ENCODE measurements at places on chromosomes 7 and 10.

- no peak for DNase-seq
Measured at GRCh38 chr7:71485586-71485985, 353.6 kb downstream of the GALNT17 start.

DNA sequence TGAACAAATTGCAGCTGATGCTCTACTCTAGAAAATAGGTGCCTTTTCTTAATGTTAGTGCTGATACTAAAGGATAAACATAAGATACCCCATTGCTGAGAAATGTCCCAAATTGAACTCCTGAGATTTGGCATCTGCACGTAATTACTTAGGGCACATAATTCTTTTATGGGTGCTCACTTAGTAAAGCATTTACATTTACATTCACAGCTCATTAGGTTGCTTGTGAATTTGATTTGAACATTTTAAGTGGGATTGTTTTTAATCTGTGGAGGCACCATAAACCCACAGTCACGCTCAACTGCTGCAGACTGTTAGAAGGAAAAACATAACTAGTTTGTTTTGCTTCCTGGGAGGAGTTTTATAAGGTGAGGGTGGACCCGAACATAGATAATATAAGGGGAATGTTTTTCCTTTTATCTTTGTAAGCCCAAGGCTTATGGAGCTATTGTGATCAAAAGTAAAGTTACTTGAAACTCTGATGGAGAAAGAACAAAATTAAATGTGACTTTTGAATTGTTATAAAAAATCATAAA lies 560.8 kb downstream of the REEP3 start:
- DNase-seq: no peak

GRCh38 chr7:32779167-32779566 lies 112.4 kb downstream of the KBTBD2 start:
- no peak for DNase-seq

- no peak for DNase-seq
Measured at GRCh38 chr10:133186416-133187090, 26.5 kb downstream of the KNDC1 start.

GRCh38 chr7:231858-232246 lies 39.5 kb downstream of the FAM20C start:
- DNase-seq: no peak

GRCh38 chr7:151813445-151813844 lies 63.5 kb downstream of the PRKAG2 start:
- no peak for DNase-seq

- no peak for DNase-seq
Measured at GRCh38 chr10:77649333-77650331, 12.0 kb upstream of the KCNMA1 start.

DNA sequence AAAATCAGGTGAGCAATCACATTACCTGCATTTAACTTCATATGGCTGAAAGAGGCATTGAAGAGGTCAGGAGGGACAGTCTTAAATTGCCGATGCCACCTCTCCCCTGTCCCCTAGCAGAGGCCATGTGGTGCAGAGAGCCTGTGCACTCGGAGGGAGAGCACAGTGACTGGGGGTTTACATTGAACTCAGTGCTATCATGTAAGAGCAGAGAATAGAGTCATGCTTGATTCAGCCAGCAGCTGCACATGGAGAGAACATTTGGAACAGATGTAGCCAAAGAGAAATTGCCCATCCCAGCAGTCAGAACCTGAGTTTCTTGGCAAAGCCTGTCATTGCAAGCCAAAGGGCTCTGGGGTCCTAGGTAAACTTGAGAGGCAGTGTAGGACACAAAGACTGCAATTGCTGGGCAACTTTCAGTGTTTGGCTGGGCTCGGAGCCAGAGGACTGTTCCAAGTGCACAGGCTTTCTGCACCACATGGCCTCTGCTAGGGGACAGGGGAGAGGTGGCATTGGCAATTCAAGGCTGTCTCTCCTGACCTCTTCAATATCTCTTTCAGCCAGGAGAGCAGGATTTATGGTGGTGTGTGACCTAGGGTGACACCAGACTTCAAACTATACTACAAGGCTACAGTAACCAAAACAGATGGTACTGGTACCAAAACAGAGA lies 267.1 kb downstream of the REEP3 start:
- no peak for DNase-seq

- no peak for DNase-seq
Measured at GRCh38 chr7:151869455-151869854, 7.5 kb downstream of the PRKAG2 start.

GRCh38 chr7:51146816-51147586 lies 169.6 kb downstream of the COBL start:
- DNase-seq: no peak

- DNase-seq: no peak
Measured at GRCh38 chr10:21021843-21022594, 124.9 kb upstream of the NEBL start.

DNA sequence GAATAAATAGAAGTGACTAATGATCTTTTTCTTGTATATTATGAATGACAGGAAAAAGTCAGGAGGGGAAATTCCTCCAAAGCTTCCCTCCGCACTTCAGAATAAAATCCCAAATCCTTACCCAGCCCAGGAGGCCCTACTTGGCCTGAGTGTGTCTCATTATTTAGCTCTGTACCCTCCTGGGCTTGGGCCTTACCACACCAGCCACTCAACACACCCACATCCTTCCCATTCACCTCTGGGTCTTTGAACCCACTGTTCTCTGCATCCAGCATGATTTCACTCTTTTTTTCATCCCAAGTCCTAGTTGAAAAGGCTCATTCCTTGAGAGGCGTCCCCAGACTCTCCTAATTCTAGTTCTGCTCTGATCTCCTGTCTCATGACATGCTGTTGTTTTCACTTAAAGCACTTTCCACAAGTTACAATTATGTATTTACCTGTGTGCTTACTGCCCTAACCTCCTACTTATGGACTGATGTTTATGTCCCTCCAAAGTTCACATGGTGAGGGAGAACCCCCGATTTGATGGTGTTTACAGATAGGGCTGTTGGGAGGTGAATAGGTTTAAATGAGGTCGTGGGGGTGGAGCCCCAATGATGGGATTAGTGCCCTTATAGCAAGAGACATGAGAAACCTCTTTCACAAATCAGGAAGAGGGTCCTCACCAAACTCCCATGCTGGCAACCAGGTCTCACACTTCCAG lies 6.4 kb downstream of the NOD1 start:
- DNase-seq: no peak

DNA sequence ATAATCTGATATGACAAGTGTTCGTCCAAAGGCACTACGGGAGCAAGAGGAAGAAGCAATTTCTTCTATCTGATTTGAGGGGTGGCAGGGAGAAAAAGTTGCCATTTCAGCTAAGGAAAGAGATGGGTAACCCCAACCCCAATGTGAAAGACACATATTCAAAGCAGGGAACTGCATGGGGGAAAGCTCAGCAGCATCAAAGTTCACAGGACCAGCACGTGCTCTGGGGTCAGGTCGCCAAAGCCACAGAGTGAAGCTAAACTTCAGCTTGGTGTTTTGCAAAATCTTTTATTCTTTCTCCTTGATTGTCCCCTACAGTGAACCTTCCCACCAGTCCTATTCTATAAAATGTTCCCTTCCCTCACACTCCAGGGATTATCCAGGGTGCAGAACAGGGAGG lies 112.8 kb upstream of the PPP2R2D start:
- DNase-seq: no peak

DNA sequence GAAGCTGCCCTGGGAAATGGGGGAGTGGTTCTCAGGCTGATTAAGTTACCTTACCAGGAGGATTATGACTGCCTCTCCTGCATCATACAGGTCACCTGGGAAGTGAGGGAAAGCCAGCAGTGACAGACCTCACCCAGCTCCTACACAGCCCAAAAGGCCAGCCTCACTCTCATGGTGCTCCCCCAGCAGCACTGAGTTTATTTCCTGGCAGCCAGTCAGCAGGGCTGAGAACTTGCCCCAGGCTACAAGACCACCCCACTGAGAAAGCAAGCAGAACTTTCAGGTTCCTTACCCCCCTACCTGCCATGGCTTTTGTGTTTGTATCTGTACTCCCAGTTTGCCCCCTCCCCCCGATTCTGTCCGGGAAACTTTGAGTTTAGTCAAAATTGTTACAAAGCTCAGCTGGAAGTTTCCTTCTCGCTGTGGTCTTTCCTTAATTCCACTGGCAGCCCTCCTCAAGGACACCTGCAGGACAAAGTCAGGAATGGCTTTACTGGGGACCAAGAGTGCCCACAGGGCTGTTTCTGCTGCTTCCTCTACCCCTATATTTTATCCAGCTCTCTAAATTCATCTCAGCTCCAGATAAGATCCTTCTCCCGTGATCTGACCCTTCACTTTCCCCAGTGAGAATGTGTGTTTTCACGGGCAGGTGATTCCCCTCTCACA lies 649.8 kb upstream of the MBL2 start:
- DNase-seq: no peak

GRCh38 chr7:37430640-37431039 lies 18.0 kb downstream of the ELMO1 start:
- no peak for DNase-seq

- DNase-seq: no peak
Measured at GRCh38 chr10:13706604-13707003, 119.8 kb downstream of the PRPF18 start.

DNA sequence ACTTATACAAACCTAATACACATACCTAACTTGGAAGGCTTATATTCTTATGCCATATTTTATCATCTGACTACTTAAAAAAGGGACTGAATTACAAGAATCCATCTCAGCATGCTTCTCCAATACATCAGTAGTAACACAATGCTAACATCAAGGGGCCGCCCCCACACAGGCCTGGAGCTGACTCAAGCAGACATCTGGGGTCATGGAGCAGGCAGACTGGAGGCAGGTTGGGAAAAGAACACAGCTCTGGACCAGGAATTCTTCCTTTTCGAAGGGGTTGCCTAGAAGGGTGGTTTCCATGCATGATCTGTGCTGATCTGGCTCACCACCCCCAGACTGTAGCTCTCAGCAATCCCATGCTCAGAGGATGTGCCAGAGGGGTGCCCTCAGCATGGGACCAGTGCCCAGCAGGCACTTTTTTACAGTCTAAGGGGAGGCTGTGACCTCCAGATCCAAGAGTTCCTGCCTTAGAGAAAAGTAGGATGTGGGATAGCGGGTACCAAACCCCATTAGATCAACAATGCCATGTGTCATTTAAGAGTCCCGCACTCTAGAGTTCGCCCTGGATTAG lies 26.1 kb upstream of the DUSP5 start:
- no peak for DNase-seq

GRCh38 chr7:100016215-100016901 lies 962 bp downstream of the ZKSCAN1 start:
- no peak for DNase-seq

DNA sequence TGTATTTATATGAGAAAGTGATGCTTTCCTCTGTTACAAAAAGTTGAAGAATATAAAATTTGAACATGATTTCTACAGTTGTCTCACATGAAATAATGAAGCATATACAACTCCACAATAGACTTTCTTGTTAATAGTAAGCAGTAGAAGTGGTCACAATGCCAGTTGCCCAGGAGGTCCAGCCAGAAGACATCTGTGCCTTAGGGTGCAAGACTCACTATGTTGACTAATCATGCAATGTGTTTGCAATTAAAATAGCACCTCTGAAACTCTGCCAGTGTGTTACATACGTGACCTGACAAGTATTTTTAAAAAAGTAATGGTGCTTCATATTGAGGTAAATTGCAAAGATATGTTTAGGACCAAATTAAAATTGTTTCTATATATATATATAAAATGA lies 547.2 kb downstream of the ETV1 start:
- DNase-seq: no peak

DNA sequence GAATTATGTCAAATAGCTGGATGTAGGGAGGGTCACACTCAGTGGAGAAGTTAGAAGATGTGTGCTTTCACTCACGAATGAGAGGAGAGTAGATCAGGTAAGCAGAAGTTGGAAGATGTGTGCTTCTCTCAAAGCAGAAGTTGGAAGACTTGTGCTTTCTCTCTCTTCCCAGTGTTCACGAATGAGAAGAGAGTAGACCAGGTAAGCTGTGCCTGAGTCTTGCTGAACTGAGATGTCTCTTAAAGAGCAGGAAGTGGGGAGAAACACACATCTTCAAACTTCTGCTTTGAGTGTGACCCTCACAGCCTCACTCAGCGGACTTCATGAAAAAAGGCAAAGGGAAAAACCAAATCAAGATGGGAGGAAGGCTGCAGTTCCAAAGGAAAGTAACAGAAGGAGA lies 7.0 kb upstream of the TMEM243 start:
- DNase-seq: no peak

DNA sequence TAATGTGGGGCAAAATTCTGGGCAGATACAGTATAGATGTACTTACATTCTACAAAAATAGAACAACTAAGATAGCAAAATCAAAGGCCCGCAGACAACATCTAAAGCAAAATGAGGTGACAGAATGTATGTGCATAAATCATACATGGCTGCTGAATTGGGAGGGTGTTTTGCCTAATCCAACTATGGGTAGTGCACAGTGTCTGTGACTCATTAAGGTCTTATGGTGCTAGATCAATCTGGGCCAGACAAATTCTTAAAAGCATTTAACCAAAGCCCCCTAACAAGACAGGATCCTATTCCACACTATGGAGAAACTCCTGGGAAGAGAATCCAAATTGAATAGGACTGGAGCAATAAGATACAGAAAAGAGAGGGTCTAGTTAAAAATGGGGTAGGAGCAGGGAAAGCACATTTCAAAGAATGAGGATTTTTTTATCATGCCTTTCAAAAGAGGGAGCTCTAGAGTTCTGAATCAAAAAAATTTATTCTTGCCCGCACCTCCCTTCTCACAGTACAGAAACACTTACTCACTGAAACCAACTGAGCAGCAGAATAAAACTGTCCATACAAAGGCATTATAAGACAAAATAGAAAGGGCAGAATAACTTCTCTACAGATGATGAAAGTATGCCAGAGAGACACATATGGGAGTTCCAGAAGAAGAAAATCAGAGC lies 181.3 kb downstream of the RNLS start:
- no peak for DNase-seq

DNA sequence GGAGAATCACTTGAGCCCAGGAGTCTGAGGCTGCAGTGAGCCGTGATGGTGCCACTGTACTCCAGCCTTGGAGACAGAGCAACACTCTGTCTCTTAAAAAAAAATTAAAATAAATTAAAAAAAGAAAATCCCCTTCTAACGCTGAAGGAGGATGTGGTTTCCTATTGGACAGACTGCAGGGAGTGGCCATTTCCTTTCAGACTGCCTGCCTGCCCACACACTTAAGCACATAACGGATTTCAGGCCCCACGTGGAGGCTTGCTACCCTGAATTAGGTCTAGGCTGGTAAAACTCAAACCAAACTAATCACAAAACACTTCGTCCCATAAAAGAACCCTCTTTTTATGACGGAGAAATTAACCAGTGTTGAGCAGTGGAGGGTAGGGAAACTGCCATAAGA lies 34.0 kb downstream of the GATA3 start:
- DNase-seq: peak; percentile 64

DNA sequence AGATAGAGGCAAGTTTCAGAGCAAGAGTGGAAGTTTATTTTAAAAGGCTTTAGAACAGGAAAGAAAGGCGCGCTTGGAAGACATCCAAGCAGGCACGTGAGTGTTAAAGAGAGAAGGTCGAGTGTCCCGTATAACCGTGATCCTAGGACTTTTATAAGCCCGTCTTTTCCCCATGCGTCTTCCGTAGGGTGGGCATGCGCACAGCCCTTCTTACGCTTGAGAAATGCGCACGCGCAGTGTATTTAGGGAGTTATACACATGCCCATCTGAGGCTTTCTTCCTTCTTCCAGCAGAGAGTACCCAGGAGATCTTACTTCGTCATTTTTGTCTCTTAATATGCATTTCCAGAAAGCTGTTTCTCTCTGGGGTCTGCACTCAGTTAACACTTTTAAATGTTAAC lies 52.4 kb downstream of the CALD1 start:
- no peak for DNase-seq

- peak; percentile 63 for DNase-seq
Measured at GRCh38 chr7:105769901-105770628, 106.3 kb downstream of the ATXN7L1 start.
